T-cell (primary cell): ENCODE measurements at places on chromosomes 12 and 14.
A peak's percentile ranks its signal among the peaks of the same experiment; 100 is the strongest.

DNA sequence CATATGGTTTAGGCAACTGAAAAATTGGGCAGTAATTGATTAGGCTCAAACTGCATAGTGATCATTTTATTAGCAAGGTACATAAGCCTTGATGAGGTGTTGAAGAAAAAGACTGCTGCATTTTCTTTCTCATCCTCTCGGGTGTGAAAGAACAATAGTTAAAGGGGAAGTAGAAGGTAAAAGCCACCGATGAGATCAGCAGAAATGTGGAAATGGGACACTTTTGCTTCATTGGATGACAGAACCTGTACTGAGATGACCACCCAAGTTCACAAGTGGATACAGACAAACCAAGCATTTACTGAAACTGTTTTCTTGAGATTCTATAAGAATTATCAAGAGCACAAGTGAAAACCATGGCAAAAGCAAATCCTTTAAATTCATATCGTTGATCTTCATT, 184.0 kb downstream of the TMX1 start:
- no peaks in the 10 kb centered on the region for H3K4me1 ChIP-seq
- DNase-seq = no peak
- peaks cover 7% of the 10 kb centered on the region for H3K27me3 ChIP-seq
- no peak overlapping the region for H3K27ac ChIP-seq

- DNase-seq = no peak
- H3K4me3 ChIP-seq = no peak overlapping the region
- no peaks in the 10 kb centered on the region for H3K36me3 ChIP-seq
- no peak overlapping the region for H3K27ac ChIP-seq
- H3K4me1 ChIP-seq = no peaks in the 10 kb centered on the region
Observed at GRCh38 chr12:93802698-93803423, 125.7 kb downstream of the CRADD start.

- no peak overlapping the region for H3K27ac ChIP-seq
- no peak for DNase-seq
- H3K27me3 ChIP-seq = no peaks in the 10 kb centered on the region
- H3K4me1 ChIP-seq = no peaks in the 10 kb centered on the region
Observed at GRCh38 chr12:46049665-46050064, 59.3 kb upstream of the SCAF11 start.

DNA sequence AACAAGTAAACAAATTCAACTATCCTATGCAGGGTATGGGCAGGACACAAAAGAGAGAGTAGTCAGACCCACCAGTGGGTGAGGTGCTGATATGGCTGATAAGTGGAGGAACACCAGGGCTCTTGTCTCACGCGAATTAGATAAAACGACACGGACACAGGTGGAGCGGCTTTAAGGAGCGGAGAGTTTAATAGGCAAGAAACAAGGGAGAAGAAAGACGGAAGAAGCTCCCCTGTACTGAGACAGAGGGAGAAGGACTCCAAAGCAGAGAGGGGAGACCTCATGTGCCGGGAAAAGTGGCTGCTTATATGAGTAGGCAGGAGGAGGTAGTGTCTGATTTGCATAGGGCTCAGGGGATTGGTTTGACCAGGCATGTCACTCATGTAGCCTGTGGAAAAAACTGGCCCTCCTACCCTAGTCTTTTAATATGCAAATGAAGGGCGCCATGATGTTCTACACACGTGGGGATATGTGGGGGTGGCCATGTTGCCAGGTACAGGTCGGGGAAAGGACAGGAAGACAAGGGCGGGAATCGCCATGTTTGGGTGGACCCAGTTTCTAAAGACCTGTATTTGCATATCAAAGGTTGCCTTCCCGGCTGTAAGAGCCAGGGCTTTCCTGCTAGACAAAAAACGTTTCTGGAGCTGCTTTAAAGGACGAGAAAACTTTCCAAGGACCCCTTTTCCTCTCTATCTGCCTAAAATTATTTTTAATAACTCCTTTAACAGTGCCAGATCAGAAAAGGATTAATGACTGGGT, 28.8 kb downstream of the RPGRIP1 start:
- peak; percentile 64 for DNase-seq
- H3K27ac ChIP-seq = peak overlapping the region; percentile 63
- H3K27me3 ChIP-seq = no peaks in the 10 kb centered on the region
- peak overlapping the region; percentile 43 for H3K4me3 ChIP-seq

DNA sequence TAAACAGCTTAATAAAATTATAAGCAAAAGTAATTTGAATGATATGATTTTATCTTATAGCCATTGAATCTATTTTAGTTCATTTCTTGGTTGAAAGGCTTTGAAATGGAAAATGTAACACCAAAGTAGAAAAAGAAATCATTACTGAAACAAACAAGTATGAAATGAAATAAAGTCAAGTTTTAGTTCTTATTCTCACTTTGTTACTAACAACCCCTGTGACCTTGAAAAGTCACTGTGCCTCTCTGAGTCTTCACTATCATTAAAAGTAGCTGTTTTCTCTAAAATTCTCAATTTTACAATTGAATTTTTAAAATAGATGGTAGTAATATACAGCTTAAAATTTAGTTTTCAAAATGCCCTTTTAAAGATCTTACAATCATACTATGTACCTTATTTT, 32.4 kb upstream of the SLC17A8 start:
- no peak overlapping the region for H3K27ac ChIP-seq
- peaks cover under 1% of the 10 kb centered on the region for H3K36me3 ChIP-seq
- no peak overlapping the region for H3K4me3 ChIP-seq
- DNase-seq = no peak
- H3K27me3 ChIP-seq = no peaks in the 10 kb centered on the region

GRCh38 chr14:93114068-93114710, 1.5 kb downstream of the ITPK1 start:
- DNase-seq = peak; percentile 9
- H3K27me3 ChIP-seq = no peaks in the 10 kb centered on the region
- peaks cover 46% of the 10 kb centered on the region for H3K4me1 ChIP-seq

- H3K36me3 ChIP-seq = no peaks in the 10 kb centered on the region
- H3K27me3 ChIP-seq = no peaks in the 10 kb centered on the region
- H3K4me1 ChIP-seq = no peaks in the 10 kb centered on the region
- no peak overlapping the region for H3K27ac ChIP-seq
- no peak for DNase-seq
- no peak overlapping the region for H3K4me3 ChIP-seq
Observed at GRCh38 chr12:27907766-27908165, 64.8 kb downstream of the PTHLH start.

- H3K4me3 ChIP-seq = no peak overlapping the region
- H3K27me3 ChIP-seq = no peaks in the 10 kb centered on the region
- DNase-seq = no peak
- no peak overlapping the region for H3K27ac ChIP-seq
- H3K36me3 ChIP-seq = no peaks in the 10 kb centered on the region
Observed at GRCh38 chr12:40832668-40833067, 140.4 kb downstream of the CNTN1 start.

DNA sequence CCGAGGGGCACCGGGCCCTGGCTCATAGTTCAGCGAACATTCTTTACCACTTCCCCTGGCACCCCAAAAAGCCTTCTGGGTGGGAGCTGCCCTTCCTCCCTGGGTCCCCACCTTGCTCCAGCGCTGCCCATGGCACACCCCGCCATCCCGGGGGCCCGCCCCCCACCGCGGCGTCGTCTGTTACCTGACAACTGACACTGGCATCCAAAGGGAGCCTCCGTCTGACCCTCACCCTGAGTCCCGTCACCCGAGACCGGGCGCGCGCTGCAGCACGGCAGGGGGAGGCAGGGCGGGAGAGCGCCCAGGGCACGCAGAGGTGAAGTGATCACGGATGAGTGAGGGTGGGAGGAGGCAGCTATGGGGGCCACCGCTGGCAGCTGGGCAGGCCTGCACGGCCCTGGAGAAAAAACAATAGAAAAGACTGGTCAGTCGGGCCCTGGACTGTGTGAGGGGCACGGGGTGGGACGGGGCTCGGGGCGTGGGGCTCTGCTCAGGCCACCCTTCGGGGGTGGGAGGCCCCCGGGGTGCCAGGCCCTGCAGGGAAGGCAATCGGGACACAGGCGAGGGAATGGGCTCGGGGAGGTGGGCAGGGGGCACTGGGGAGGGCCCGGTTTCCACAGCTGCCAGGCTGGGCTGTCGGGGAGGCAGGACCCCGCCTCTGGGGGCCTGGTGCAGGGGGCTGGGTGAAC, 40.7 kb downstream of the BCL11B start:
- peaks cover 80% of the 10 kb centered on the region for H3K4me1 ChIP-seq
- no peak for DNase-seq
- no peak overlapping the region for H3K4me3 ChIP-seq
- H3K36me3 ChIP-seq = peaks cover 59% of the 10 kb centered on the region
- no peaks in the 10 kb centered on the region for H3K27me3 ChIP-seq

DNA sequence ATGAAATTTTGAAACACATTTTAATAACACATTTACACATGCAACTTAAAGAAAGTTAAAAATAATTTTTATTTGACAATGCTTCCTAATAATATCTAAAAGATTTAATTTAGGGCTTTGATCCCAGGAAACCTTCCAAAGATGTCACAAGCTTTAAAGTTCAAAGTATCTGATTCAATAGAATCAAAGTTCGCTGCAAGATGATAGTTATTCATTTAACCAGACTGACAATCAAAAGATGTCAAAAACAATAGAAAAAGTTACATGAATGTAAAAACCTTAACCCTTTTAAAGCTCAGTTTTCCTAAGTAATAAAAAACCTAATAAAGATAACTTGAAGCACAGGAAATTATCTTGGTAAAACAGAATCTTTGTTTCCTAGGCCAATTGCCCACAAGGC, 67.7 kb downstream of the SDR9C7 start:
- no peak overlapping the region for H3K27ac ChIP-seq
- H3K36me3 ChIP-seq = no peaks in the 10 kb centered on the region
- H3K4me3 ChIP-seq = no peak overlapping the region
- peaks cover 10% of the 10 kb centered on the region for H3K27me3 ChIP-seq
- no peak for DNase-seq
- no peaks in the 10 kb centered on the region for H3K4me1 ChIP-seq

- H3K4me3 ChIP-seq = no peak overlapping the region
- peaks cover 18% of the 10 kb centered on the region for H3K4me1 ChIP-seq
- H3K27ac ChIP-seq = no peak overlapping the region
- DNase-seq = no peak
- no peaks in the 10 kb centered on the region for H3K27me3 ChIP-seq
- H3K36me3 ChIP-seq = peaks cover 22% of the 10 kb centered on the region
Observed at GRCh38 chr14:95497561-95498011, 18.9 kb downstream of the SYNE3 start.

- H3K36me3 ChIP-seq = peaks cover 41% of the 10 kb centered on the region
- no peak overlapping the region for H3K4me3 ChIP-seq
- H3K4me1 ChIP-seq = no peaks in the 10 kb centered on the region
- no peaks in the 10 kb centered on the region for H3K27me3 ChIP-seq
Observed at GRCh38 chr14:100121643-100122480, 37.6 kb downstream of the DEGS2 start.

- no peak overlapping the region for H3K4me3 ChIP-seq
- H3K4me1 ChIP-seq = no peaks in the 10 kb centered on the region
- H3K36me3 ChIP-seq = no peaks in the 10 kb centered on the region
- no peak for DNase-seq
- H3K27ac ChIP-seq = no peak overlapping the region
Observed at GRCh38 chr12:41795051-41795600, 349.5 kb downstream of the GXYLT1 start.

- peaks cover 13% of the 10 kb centered on the region for H3K36me3 ChIP-seq
- H3K4me3 ChIP-seq = no peak overlapping the region
- H3K27ac ChIP-seq = no peak overlapping the region
- H3K27me3 ChIP-seq = no peaks in the 10 kb centered on the region
- H3K4me1 ChIP-seq = peaks cover 10% of the 10 kb centered on the region
- DNase-seq = no peak
Observed at GRCh38 chr12:92149563-92149962, 3.9 kb upstream of the BTG1 start.

GRCh38 chr14:59754256-59754655, 116.3 kb downstream of the RTN1 start:
- no peak overlapping the region for H3K4me3 ChIP-seq
- H3K36me3 ChIP-seq = no peaks in the 10 kb centered on the region
- H3K27ac ChIP-seq = no peak overlapping the region
- no peaks in the 10 kb centered on the region for H3K4me1 ChIP-seq

GRCh38 chr12:121128908-121129810, 3.5 kb upstream of the P2RX7 start:
- peak overlapping the region; percentile 92 for H3K27ac ChIP-seq
- H3K4me1 ChIP-seq = peaks cover 31% of the 10 kb centered on the region
- no peaks in the 10 kb centered on the region for H3K36me3 ChIP-seq
- H3K4me3 ChIP-seq = peak overlapping the region; percentile 38
- H3K27me3 ChIP-seq = no peaks in the 10 kb centered on the region

DNA sequence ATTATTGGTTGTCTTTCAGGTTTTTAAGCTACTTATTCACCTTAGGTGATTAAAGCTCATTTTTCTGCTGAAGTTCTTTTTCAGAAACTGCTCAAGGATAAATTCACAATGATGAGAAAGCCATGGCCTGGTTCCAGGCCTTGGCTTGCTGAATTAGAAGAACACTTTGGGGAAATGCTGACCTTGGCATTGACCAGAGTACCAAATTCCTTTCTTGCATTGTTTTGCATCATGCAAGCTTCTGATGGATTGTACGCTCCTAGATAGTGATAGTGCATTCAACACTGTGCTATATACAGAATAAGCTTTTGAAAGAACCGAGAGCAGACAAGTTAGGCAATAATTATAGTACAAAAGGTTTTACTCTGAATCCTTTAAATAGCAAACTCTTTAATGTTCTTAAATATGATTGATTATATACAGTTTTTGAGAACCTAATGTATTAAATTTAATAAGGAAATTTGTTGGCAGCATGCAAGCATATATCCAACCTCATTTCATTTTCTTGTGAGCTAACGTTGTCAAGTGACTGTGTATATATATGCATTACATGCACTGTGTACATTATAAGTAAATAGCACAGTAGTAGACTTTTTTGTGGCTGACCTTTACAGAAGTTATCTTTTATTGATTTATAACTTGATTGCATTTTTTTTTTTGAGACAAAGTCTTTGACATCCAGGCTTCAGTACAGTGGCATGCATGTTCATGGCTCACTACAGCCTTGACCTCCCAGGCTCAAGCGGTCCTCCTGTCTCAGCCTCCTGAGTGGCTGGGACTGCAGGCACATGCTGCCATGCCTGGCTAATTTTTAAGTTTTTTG, 99.2 kb downstream of the DIP2B start:
- no peaks in the 10 kb centered on the region for H3K27me3 ChIP-seq
- H3K4me3 ChIP-seq = no peak overlapping the region
- H3K27ac ChIP-seq = no peak overlapping the region
- peaks cover 3% of the 10 kb centered on the region for H3K4me1 ChIP-seq
- no peaks in the 10 kb centered on the region for H3K36me3 ChIP-seq

- no peak overlapping the region for H3K4me3 ChIP-seq
- H3K4me1 ChIP-seq = no peaks in the 10 kb centered on the region
- peaks cover 32% of the 10 kb centered on the region for H3K36me3 ChIP-seq
- no peaks in the 10 kb centered on the region for H3K27me3 ChIP-seq
- DNase-seq = no peak
Observed at GRCh38 chr14:102866982-102867761, 55.3 kb upstream of the AMN start.

- H3K4me1 ChIP-seq = no peaks in the 10 kb centered on the region
- no peak for DNase-seq
- no peaks in the 10 kb centered on the region for H3K36me3 ChIP-seq
- H3K27me3 ChIP-seq = no peaks in the 10 kb centered on the region
Observed at GRCh38 chr12:12070674-12071656, at the start of gene BCL2L14. Gene BCL2L14, plus strand, starts transcription at chr12:12070939. Its CDS starts 8,367 bp downstream, at chr12:12079306.
